ENCODE measurements at places on chromosomes 3 and 15.

DNA sequence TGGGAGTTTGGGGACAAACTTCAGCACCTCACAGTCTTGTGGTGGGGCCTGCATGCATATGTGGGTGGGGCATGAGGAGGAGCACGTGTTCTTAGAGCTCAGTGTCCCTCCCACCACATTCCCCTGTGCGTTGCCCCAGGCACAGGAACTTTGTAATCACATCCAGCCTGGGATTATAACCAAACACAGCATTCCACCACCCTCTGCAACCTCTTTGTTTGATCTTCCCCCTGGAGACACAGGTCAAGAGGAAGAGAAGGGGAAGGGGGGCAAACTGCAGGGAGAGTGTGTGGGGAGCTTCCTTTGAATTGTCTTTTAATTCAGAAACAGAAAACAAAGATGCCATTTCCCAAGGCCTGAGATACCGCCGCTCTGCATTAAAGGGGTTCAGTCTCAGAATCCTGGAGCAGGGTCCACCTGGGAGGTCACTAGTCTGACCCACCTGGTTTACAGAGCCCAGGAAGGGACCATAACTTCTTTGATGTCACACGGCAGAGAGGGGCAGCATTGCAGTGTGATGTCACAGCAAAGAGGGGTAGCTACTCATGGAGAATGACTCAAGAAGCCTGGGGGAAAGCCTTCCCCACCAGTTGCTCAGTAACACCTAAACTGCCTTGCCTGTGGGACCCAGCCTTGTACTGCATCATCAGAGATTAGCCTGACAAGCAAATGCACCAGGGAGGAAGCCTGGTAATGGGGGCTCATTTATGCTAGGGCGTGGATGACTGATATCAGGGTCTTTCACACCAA is 106.3 kb upstream of the RNU6-1 start:
- DNase-seq: no peak

- DNase-seq: no peak
Observed at GRCh38 chr3:27392950-27393679, 23.9 kb upstream of the NEK10 start.

DNA sequence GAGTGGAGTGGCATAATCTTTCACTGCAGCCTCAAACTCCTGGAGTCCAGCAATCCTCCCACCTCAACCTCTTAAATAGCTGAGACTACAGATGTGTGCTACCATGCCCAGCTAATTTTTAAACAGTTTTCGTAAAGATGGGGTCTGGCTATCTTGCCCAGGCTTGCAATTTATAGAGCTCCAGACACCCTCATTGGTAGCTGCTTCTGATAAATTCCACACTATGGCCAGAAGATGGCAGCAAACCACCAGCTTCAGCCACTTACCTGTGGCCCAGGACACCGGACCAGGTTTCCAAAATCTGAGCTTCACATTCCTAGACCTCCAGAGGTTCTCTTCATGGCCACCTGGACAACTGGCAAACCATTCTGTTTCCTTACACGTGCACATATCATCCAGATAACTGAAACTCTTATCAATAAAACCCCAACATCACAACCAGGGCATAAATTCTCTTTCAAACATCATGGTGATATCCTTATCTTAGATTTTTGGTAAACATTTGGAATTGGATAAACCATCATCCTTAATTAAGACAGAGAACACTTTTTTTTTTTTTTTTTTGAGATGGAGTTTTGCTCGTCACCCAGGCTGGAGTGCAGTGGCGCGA is 28.9 kb downstream of the FBXW12 start:
- peak; percentile 61 for DNase-seq

DNA sequence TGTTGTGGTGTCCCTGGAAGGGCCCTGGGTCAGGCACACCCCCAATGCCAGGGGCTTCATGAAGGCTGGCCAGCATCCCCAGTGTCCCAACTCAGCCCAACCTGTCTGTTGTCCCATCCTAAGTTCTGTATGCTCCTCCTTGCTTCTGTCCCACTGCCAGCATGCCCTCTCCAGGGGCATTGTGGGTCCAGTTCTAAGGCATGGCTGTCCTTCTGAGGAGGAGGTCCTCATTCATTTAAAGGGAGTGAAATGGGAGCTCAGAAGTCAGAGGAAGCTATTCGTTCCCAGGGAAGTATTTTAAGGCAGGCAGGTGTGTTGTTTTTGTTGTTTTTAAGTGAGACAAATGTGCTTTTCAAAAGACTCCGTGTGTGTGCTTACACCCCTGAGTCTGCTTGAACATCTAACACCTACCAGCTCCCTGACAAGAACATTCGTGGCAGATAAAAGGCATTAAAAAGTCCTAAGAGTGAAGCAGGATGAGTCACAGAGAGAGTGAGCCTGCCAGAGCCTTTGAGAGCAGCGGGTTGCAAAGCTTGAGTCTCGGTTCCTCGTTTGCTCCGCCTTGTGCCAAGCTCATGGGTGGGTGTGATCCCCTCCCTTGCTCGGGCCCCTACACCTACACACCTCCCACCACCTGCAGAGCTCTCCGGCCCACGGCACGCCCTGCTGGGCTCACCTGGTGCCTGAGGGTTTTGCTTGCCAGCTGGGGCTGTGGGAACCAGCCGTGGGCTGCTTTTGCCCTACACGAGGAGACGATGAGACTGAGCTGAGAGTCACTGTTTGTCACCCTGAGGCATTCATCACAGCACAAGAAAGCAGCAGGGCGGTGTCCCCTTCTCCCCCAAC is 183.4 kb upstream of the TOPAZ1 start:
- DNase-seq: peak; percentile 70

- no peak for DNase-seq
Observed at GRCh38 chr3:192847941-192848340, 69.7 kb downstream of the MB21D2 start.

DNA sequence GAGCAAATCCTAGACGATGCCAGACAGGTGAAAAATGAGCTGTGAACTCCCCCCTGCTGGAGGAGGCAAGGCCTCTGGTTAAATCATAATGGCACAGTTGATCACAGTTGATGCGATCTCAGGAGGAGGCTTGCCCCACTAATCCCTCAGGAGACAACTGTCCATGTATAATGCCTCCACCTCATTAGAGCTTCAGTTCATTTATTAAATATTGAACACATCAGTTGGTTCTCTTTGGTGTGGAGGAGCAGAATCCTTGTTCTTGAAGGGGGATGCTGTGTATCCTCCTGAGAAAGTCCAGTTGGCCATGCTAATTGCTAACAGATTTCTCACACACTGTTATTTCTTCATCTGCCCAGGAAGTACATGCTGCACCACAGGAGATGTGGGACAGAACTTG is 290.5 kb downstream of the IGSF11 start:
- DNase-seq: no peak

GRCh38 chr3:87798567-87798947 is 260.2 kb downstream of the CGGBP1 start:
- DNase-seq: no peak

DNA sequence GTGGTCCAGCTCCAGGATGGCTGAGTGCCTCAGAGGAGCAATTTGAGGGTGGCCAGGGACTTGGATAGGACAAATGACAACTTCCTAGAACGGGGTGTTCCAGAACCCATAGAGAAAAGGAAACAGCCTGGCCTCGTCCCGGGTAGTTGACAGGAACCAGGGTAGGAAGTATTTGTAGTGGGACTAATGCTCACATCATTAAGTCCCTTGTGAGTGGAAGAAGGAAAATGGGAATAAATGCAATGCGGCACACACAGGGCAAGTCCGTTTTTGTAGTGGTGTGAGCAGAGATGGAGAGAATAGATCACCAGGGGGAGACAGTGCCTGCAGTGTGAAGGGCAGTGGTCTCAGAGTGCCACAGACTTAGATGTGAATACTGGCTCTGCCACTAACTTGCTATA is 19.6 kb downstream of the TIMP4 start:
- DNase-seq: no peak

DNA sequence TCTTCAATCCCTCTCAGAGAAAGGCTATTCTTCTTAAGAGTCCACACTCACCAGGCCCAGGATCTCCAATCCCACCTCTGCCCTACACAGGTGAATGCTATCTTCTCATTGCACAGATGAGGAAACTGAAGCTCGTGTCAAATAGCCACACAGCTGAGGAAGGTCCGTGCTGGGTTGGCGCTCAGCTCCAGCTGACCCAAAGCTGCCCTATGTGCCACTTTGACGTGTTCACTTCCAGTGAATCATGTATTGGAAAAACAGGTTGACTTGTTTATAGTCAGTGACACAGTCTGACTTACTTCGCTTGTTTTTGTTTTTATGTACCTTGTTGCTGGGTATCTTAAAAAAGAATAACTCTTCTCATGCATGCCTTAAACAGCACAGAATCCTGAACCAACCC is 32.4 kb upstream of the ALDH1A3 start:
- DNase-seq: no peak

- no peak for DNase-seq
Observed at GRCh38 chr3:134030379-134031347, 938 bp upstream of the SLCO2A1 start.

DNA sequence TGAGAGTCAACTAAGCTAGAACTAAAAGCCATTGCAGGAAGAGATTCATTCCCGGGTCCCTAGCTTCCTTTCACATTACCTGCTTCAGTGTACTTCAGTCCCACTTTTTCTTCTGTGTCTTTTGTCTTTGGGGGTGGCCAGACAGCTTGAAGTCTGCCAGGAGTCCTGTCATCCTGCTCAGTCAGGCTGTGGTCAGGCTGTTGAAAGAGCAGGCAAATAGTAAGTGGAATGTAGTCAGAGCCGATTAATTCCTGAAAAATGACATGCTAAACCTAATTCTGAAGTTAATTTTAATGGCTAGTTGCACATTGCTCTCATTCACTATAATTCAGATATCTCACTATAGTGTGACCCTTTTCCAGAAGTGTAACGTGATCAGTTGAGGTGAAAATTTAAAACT is 129.6 kb downstream of the FMN1 start:
- DNase-seq: no peak

- DNase-seq: no peak
Observed at GRCh38 chr3:11389386-11390268, 117.4 kb downstream of the ATG7 start.

DNA sequence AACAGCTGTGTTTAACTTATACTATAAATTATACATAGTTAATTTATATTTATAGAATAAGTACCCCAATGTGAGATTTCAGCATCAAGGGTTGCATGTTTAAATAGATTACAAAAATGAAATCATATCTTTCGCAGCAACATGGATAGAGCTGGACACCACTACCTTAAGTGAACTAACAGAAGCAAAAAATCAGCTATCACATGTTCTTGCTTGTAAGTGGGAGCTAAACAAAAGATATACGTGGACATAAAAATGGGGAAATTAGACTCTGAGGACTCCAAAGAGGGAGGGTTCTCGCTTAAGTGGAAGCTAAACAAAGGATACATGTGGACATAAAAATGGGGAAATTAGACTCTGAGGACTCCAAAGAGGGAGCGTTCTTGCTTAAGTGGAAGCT is 626.5 kb upstream of the DPPA4 start:
- DNase-seq: no peak

DNA sequence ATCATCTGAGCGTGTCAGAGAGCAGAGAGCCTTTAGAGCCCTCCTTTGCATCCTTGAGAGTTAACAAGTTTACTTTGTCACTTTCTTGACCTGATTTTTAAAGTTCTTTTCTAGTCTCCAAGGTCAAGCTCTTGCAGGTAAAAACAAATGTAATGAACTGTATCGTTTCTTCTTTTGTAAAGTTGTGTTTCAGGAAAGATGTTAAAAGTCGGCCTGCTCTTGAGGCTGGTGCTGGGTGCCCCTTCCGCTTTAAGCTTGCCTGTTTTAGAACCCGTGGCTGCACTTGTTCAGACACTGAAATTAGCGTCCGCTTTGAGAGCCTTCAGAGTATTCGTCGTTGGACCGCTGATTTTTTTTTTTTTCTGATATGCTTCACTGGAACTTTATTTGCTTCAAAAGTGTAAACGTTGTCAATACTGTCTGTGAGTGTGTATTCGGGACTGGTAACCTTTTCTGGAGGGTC is 52.6 kb upstream of the ULK4 start:
- no peak for DNase-seq

DNA sequence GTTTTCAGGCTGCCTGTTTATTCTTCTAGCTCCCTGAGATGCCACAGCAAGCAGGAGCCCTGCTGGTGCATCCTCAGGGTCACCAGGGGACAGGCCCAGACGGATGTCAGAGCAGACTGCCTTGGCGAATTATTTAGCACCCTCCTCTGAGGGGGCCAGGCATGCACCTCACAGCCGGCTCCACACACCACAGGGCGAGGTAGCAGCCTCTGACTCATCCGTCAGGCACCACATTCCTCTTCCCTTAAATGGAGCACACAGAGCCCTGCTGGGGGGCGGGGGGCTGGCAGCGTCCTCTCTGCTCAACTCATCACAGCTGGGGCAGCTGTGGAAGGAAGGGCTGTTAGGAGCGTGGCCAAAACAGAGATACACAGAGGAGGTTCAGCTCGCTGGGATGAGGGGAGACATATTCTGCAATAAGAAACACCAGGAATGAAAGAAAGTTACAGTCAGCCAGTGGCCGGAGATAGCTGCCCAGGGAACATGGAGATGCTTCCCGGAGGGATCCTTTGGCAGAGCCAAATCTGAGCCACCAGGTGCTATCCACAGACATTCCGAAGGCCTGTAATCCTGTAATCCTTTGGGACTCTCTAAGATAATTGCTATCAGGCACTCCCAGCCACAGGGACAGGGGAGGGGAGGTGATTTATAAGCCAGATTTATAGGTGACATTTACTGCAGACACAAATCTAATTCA is 13.9 kb upstream of the PRICKLE2 start:
- no peak for DNase-seq

GRCh38 chr3:111336511-111336910 is 205.5 kb upstream of the CD96 start:
- no peak for DNase-seq

DNA sequence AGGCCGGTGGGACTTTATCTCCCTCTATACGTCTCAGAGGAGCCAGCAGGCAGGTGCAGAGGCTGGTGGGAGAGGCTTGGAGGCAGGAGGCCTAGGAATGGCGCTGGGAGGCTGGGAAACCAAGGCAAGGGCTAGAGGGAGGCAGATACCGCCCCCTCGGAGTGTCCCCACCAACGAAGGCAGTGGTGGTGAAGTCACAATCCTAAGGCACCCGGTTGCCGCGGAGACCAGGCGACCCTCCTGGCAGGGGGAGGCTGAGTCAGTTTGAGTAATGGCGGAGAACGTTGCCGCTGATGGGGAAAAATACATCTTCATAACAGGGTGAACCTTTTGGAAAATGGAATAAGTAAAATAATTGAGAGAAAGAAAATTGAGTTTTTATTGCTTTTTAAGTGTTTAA is 29.9 kb upstream of the CACNA2D2 start:
- no peak for DNase-seq

GRCh38 chr3:171953301-171954022 is 85.9 kb upstream of the FNDC3B start:
- DNase-seq: no peak

- no peak for DNase-seq
Observed at GRCh38 chr3:72079369-72079872, 294.5 kb upstream of the PROK2 start.

- peak; percentile 6 for DNase-seq
Observed at GRCh38 chr15:58357529-58358476, 74.0 kb upstream of the LIPC start.

- DNase-seq: no peak
Observed at GRCh38 chr3:197507081-197507480, 48.7 kb downstream of the BDH1 start.

DNA sequence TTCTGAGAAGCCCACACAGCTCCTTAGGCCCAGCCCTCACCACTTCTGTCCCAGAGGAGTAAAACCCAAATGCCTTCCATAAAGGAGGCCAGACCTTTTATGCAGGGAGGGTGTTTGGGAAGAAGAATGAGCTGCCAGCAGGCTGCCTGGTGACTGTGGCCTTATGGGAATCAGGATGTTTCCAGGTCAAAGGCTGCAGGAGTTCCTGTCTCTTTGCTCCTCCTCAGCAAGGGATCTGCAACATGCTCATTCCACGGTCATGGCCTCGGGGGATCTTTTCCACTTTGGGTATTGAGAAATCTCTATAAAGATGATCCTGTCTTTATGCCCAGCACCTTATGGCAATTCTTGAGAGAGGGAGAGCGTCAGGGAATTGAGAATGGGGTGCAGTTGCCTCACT is 25.2 kb upstream of the MAGEF1 start:
- no peak for DNase-seq

All from stimulated activated CD4-positive, alpha-beta T cell treated with anti-CD3 and anti-CD28 coated beads, Interleukin-2, amount 100 ng/mL, for 4 hours (primary cell).